ENCODE measurements at places on chromosomes 12 and 14.

DNA sequence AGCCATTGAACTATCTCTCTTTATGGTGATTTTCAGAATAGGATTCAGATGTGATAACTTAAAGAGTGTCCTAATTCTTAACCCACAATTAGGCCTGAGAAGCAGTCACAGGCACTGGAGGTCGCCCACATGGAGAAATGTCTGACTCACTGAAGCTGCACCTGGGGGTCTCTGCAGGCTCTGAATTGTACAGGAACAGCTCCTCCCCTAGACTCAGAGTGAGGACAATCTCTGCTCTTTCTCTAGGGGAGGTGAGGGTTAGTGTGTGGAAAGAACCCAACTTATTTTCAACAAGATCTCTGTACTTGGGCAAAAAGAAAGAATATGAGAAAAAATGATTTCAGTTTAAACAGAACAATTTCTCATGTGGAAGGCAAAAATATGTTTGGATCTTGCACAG, 1124.6 kb downstream of the TMEM121 start:
- DNase-seq, result no peak

GRCh38 chr12:19596434-19597166, 157.3 kb downstream of the AEBP2 start:
- DNase-seq, result no peak

- no peak for DNase-seq
Observed at GRCh38 chr12:49680075-49680474, 27.1 kb downstream of the FMNL3 start.

GRCh38 chr12:27657296-27657695, 39.0 kb upstream of the REP15 start:
- DNase-seq, result no peak

DNA sequence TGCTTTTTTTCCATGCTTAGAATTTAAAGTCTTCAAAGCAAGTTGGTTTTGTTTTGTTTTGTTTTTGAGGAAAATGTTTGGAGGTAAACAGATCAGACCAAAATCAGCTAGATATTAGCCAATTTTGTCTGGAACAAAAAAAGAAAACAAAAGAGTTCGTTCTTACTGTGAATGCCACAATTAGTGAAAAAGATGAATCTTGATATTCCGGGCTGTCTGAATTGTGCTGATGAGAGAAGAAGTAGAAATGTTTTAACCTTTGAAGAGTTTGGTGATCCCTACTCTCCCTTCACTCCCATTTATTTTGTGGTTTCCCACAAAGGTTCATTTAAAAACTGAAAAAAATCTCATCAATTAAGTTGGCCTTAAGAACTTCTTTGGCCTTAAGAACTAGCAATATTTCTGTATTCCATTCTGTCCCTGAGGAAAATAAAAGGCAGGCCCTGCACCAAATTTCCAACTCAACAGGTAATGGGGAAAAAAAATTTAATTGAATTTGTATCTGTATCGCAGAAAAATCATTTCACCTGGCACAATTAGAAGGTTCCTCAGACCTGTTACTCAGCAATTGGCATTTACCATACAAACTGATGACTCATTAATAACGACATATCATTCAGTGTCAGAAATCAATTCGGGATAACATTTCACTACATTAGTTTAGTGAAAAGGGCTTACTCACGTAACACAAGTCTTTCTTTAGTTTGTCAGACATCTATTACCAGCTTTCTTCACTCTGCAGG, 562 bp upstream of the GLIPR1L2 start:
- DNase-seq, result no peak

DNA sequence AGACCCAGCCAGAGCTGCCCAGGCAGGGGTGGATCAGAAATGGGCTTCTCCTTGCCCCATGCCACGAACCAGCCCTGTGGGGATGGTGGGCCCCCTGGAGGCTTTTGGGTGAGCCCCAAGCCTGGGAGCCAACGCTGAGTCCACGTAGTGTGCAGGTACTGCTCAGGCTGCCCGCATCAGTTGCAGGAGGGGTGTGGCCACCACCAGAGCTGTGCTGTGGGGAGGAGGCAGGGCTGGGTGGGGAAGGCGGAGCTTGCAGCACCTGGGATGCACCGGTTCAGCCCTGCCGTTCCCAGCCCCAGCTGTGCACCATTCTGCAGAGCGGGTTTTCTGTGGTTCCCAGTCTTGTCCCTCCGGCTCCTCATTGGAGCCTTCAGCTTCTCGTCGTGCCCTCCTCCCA, 36.3 kb downstream of the IL31 start:
- no peak for DNase-seq

GRCh38 chr14:99253890-99254289, 18.1 kb downstream of the BCL11B start:
- no peak for DNase-seq

GRCh38 chr12:61652265-61652664, 607.9 kb upstream of the USP15 start:
- DNase-seq, result no peak

DNA sequence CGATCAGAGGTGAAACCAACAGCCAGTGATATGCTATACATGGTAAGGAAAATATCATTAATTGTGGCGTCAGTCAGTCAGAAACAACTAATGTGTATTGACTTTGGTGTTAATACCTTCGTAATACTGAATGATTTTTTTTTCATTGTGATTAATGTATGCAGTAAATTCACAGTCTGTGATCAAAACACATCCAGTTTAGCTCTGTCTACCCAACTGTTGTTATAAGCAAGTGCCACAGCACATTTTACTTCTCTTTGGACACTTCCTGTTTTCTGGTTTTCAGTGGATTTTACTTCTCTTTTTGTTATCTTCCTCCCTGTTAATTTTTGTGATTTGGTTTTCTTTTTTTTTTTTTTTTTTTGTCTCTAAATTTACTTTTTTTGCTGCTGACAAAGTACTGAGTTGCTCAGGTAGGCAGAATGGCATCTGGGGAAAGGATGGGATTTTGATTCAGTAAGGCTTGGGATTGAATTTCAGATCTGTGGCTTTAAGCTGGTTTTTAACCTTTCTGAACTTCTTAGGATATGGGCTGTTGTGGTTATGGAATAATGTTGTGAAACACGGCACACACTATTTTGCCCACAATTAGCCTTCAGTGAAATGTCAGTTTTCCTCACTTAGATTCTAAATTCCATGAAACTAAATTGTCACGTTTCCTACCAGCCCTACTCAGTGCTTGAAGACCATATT, 604 bp downstream of the GLIPR1 start:
- no peak for DNase-seq

- no peak for DNase-seq
Observed at GRCh38 chr14:58796242-58797009, 158.7 kb downstream of the DACT1 start.

- no peak for DNase-seq
Observed at GRCh38 chr14:51727526-51727925, 75.8 kb downstream of the FRMD6 start.

GRCh38 chr14:66965831-66966230, 223.4 kb upstream of the GARIN2 start:
- no peak for DNase-seq

- no peak for DNase-seq
Observed at GRCh38 chr12:120067084-120067869, 49.3 kb downstream of the RAB35 start.

- DNase-seq, result no peak
Observed at GRCh38 chr12:114215746-114216145, 190.2 kb downstream of the TBX5 start.

DNA sequence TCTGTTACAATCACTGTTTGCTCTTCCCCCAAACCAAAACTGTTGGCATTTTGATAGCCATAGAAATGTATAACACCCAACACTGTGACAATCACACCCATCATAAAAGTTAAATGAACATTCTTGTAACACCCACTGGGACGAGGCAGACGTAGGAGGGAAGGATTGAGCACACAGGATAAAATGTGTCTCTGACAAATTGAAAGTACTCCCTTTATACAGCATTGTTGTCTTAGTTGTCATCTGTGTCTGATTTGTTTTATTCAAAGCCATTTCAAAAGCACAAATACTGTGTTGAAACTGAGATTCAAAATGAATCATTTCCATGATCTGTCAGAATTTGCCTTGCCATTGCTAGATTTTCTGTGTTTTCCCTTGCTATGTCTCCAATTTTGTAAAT, 436.3 kb downstream of the TMTC2 start:
- DNase-seq, result no peak

GRCh38 chr14:96173636-96174475, 30.8 kb upstream of the BDKRB2 start:
- no peak for DNase-seq

GRCh38 chr12:107684029-107684795, 1.4 kb upstream of the PWP1 start:
- DNase-seq, result no peak

DNA sequence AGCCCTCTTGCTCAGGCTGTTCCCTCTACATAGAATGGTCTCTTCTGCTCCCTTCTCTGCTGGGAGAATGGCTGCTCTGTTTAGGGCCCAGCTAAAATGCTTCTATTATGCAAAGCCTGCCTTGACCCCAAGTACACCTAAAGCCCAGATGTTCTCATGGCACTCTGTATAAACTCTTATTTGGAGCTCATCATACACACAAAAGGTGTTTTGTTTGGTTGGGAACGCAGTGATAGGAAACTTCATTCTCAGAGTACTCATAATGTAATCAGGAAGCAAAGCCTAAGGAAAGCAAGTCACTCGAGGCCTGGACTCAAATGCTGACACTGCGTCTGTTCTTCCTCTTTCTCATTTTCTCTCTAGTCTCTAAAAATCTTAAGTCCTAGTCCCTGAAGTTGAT, 38.2 kb upstream of the SYCP3 start:
- DNase-seq, result no peak

GRCh38 chr12:94792693-94793092, 142.3 kb upstream of the TMCC3 start:
- no peak for DNase-seq

GRCh38 chr12:106329231-106329982, 26.9 kb downstream of the TCP11L2 start:
- no peak for DNase-seq

DNA sequence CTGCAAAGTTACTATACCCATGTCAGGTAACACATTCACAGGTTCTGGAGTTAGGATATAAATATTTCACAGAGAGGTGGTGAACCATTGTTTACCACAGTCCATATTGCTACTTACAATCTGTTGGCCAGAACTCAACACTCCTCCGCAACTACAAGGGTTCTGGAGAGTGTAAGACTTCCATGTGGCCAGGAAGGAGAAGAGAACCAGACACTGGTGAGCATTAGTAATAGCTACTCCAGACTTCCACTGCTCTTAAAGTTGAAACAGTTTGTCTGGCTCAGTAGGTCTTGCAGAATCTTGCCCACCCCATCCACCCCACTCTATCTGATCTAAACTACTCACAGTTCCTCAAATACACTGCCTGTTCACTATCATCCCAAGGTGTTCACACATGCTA, 369.6 kb downstream of the DUSP6 start:
- no peak for DNase-seq

Data from GM19239 (cell line).